ENCODE measurements at places on chromosomes 6 and 20. TPM values are rescaled to one million over a fixed set of nuclear protein-coding genes. Genes with fewer than 3 reads are reported as not detected.

The OR12D3 gene
- total RNA-seq = not detected

The NQO2 gene
- total RNA-seq = 9.0 TPM

The SAMD5 gene
- total RNA-seq = 7.8 TPM

The PRPH2 gene
- 0.32 TPM for total RNA-seq

The CD109 gene
- total RNA-seq = 3.8 TPM

The COL20A1 gene
- total RNA-seq = not detected

The SLC32A1 gene
- total RNA-seq = not detected

The DYNLT2 gene
- 4.6 TPM for total RNA-seq

The ZC2HC1B gene
- total RNA-seq = not detected

The CCM2L gene
- total RNA-seq = 3.2 TPM

The TDRD6 gene
- total RNA-seq = 0.48 TPM

The MOG gene
- not detected for total RNA-seq

The LINC00237 gene
- total RNA-seq = not detected

The MAFB gene
- 74.4 TPM for total RNA-seq

The TFAP2D gene
- total RNA-seq = not detected

The CCN6 gene
- total RNA-seq = not detected

The PCSK2 gene
- 1.4 TPM for total RNA-seq

The ZC3H12D gene
- total RNA-seq = 24.3 TPM

The EDN1 gene
- total RNA-seq = 21.7 TPM

The ZSCAN16 gene
- total RNA-seq = 19.5 TPM

The CDH26 gene
- total RNA-seq = not detected

The ID1 gene
- 1,015 TPM for total RNA-seq

The CCND3 gene
- total RNA-seq = 67.0 TPM

The HIVEP2 gene
- total RNA-seq = 22.5 TPM

The TRIM40 gene
- total RNA-seq = 2.5 TPM

The CLPSL2 gene
- total RNA-seq = not detected

The PNISR gene
- total RNA-seq = 214 TPM

The CRISP3 gene
- total RNA-seq = not detected

The MUC21 gene
- total RNA-seq = not detected

The NFATC2 gene
- 12.0 TPM for total RNA-seq

The ACAT2 gene
- total RNA-seq = 13.8 TPM

The CST1 gene
- not detected for total RNA-seq

The EFCAB8 gene
- total RNA-seq = 0.14 TPM

The TTK gene
- 1.2 TPM for total RNA-seq

The RIN2 gene
- total RNA-seq = 67.0 TPM

The EMILIN3 gene
- 1.1 TPM for total RNA-seq

The SDHAF4 gene
- total RNA-seq = 1.9 TPM

The SGK1 gene
- total RNA-seq = 1,239 TPM

The LIN28B gene
- not detected for total RNA-seq

The GABRR2 gene
- 1.1 TPM for total RNA-seq

The OVOL2 gene
- total RNA-seq = 66.2 TPM

The MBOAT1 gene
- total RNA-seq = 65.9 TPM

Data from transverse colon (tissue), 4 donors.